ENCODE measurements at places on chromosomes 7 and 10.
A peak's percentile ranks its signal among the peaks of the same experiment; 100 is the strongest.

GRCh38 chr10:52967806-52968795, 195.5 kb upstream of the MBL2 start:
- DNase-seq, result no peak

DNA sequence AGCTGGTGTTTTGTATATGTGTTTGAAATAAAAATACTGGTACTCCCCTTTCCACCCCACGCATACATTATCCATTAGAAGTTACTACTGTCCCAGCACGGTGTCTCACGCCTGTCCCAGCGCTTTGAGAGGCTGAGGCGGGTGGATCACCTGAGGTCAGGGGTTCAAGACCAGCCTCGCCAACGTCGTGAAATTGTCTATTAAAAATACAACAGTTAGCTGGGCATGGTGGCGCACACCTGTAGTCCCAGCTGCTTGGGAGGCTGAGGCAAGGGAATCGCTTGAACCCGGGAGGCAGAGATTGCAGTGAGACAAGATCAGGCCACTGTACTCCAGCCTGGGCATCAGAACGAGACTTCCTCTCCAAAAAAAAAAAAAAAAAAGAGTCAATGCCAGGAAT, 2.7 kb downstream of the HBP1 start:
- no peak for DNase-seq

- peak; percentile 91 for DNase-seq
These were observed 122.2 kb downstream of the PDE1C start for GRCh38 chr7:31948029-31948428.

DNA sequence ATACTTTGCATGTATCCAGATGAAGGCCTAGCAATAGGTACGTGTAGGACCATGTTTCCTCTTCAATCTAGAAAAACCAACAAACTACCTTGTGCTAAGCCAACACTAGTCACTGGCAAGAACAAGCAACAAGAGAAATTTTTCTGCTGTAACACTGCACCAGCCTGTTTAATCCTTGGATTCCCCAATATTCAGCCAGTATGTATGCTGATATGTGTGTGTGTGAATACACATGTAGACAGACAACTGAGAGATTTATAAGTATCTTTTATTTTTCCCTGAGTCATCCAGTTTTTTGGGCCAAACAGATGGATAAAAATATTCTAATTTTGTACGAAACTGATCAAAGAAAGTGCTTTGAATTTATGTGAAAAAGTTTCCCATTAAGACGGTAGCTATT, 26.2 kb downstream of the GLI3 start:
- DNase-seq, result no peak

- DNase-seq, result no peak
These were observed 265.4 kb upstream of the NFE2L3 start for GRCh38 chr7:25886387-25887240.

DNA sequence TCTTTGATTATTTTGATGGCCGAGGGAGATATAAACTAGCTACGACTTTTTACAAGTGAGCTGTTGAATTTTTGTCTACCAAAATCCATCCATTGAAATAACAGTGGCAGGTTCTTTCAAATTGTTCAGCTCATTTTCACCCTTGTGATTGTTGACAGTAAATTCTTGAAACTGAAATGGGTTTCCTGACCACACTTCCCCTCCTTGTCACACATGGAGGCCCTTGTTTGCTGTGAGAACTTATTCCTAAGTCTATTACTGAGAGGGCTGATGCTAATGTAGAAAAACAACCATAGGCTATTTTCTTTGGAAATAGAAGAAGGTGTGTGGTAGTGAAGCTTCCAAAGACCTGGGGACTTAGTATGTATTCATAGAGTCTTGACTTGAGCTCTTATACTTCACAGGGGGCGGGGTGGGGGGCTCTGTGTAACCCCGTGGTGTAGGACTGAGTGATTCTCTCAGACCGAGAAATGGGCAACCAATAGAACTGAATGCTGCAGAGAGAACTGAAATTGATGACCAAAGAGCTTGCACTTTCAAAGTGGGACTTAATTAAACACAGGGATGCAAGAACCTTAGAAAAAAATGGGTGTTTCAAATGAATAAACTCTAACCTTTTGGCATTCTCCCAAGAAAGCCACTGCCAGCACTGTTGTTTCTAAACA, 718.9 kb downstream of the CCSER2 start:
- DNase-seq, result no peak

GRCh38 chr10:18224626-18225445, 84.6 kb downstream of the CACNB2 start:
- no peak for DNase-seq

DNA sequence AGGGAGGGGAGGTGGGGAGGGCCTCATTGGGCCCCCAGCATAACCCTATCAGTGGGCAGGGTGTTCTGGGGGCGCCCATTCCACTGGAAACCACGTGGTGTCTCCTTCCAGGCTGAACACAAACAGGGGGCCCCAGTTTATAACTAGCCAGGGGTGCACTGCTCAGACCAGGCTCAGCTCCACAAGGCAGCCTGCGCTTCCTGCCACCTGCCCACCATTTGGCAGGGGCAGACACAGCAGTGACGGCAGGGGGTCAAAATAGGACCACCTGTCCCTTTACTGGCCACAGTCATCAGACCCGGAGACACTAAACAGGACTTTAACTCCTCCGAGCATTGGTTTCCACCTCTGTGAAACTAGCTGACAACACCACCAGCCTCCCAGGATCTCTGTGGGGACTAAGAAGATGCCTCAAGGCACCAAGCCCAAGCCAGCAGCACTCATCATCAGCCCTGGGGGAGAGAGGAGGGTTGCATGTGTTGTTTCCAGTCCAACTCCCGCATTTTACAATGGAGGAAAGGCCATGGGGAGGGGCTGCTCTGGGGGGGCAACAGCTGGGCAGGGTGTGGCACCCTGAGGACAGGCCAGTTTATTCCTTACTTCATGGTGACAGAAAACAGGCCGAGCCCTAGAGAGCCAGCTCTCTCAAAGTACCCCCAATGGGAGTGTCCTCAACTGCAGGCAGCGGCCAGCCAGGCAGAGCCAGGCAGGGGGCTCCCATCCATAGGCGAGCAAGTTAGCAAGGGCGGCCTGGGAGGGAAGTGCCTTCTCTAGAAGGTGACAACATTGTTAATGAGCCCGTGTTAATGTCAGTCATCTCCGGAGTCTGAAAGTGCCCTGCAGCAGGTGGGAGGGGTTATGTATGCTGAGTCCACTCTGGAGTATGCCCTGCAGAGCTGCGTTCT, 127.6 kb downstream of the TNS3 start:
- no peak for DNase-seq

GRCh38 chr7:19145434-19146115, 354 bp upstream of the FERD3L start:
- no peak for DNase-seq

DNA sequence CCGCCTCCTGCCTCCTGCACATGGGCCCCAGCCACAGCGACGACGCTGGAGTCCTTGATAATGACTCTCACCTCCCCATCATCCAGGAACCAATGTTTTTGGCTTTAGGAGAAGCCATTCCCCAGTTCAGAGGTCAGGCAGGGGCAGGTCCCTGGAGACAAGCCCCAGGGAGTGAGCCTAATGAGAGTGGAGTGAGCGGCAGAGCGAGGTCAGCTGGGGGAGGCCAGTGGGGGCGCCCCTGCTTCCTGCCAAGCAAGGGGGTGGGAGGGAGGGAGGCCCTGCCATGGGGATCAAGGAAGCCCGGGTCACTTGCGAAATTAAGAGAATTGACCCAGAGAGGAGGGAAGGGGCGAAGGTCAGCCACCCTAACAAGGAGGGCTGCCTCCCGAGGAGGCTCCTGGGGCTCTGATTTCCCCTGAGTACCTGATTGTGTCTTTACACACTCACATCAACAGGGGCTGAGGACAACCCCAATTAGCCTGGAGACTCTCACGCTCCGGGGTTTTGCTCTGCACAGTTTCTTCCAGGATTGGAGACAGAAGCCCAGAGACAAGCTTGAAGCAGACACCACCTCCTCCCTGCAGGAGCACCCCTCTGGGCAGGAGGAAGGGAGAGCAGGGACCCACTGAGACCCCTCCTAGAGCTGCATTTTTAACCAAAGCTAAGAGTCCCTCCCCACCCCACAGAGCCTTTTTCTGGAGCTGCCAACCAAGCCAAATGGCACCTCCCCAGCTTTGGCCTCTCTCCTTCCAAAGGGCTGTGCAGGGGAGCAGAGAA, 112.1 kb downstream of the COL13A1 start:
- no peak for DNase-seq

DNA sequence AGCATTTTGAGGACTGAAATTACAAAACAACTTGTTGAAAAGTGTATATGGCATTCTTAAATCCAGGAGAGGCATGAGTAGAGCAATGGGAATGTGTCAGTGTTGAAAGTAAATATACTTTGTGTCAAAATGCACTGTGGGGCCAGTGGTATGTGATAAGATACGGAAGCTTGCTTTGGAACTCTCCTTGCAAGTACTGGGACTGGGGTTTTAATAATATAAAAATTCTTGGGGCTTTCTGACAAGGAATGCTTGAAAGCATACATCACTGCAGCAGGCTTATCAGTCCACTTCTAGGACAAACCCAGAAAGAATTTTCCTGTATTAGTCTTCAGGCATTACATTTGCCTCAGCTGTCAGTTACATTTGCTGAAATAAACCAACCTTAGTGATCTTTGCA, 472.8 kb upstream of the FZD8 start:
- no peak for DNase-seq

- DNase-seq, result no peak
These were observed 322.4 kb upstream of the GHITM start for GRCh38 chr10:83816942-83817341.

DNA sequence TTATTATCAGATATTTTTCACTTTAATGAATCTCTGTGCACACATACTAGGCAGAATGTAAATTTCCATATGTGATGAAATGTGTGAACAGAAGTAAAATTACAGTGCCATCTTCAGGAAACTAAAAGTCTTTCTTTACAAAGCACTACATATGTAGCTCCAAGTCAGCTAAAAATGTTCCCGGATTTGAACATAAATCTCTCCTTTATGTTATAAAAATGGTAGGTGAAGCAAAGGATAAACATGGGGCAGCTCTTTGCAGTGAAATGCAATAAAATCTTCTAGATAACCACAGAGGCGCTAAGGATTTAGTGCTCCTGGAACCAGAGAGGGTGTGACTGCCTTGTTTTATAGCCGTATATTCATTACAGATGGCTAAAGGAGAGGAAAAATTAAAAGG, 104.9 kb upstream of the C7orf33 start:
- no peak for DNase-seq

- DNase-seq, result no peak
These were observed 23.1 kb downstream of the MDFIC start for GRCh38 chr7:114944745-114945625.

GRCh38 chr7:119197172-119197876, 972.8 kb downstream of the ANKRD7 start:
- DNase-seq, result no peak

- DNase-seq, result no peak
These were observed 18.5 kb downstream of the FGL2 start for GRCh38 chr7:77181015-77181595.

- no peak for DNase-seq
These were observed 20.7 kb upstream of the CACUL1 start for GRCh38 chr10:118775478-118775877.

- DNase-seq, result no peak
These were observed 22.8 kb downstream of the CDK14 start for GRCh38 chr7:90618876-90619275.

DNA sequence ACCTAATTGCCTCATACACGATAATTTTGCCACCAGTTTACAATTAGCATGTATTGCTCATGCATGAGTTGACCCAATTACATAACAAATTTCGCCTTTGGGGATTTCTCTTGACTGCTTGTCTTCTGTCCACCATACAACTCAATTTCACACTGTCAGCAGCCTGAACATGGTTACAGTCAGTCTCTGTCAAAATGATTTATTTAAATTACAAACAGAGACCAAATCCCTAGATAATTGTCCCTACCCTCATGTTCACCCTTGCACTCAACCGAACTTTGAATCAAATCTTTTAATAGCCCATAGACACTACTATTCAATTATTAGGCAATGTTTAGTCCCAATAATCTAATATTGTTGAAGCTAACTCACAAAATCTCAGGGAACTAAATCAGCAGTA, 59.7 kb upstream of the NEBL start:
- DNase-seq, result no peak

DNA sequence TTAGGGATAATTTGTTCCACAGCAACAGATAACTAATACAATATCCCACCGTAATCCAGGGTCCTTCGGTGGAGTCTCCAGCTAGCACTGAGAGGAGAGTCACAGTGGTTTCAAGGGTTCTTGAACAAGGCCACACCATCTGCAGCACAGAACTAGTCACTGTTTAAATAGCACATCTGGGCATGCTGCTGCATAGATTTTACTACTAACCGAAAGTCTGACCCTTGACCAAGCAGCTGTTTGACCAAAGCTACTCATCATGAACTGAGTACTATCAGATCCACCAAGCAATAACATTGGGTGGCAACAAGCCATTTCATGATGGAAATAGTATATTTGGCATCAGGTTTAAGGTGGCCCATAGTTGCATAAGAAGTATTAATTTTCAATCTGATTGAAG, 53.2 kb downstream of the ANKMY2 start:
- no peak for DNase-seq

DNA sequence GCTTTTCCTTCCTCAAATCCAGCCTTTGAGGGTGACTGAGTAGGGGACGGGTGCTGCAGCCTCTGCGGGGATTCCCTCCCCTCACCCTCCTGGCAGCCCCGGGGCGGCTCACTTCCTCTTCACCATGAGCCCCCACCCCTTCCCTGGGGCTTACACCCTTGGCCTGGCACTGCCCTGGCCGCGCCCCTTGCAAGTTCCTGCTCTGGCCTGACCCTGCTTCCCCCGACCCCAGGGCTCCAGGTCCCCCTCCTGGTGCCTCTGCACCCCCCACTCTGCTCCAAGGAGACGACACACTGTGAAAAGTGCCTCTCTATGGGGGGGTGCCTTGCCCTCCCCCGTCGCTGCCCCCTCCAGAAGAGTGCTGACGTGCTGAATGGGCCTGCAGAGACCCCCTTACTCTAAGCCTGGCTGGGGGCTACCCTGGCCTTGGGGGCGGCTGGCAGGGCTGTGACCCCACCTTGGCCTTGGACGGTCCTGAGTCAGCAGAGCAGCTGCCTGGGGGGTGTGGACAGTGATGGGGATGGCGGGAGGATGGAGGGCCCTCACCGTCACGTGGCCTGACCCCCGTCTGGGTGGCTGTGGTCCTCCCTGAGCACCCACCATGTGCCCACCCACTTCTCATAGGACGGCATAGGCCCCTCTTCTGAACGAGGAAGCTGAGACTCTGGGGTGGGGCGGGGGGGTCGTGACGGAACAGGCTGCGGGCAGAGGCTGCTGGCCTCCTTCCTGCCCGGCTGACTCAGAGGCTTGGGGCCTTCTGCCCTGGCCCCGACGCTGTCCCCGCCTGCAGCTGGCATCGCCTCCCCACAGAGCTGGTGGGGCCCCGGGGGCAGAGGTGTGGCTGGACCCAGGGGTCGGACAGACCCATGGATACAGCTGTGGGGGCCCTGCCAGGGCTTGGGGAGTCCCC, 9.8 kb downstream of the LFNG start:
- DNase-seq, result no peak

GRCh38 chr10:115045499-115045898, 47.7 kb upstream of the ATRNL1 start:
- no peak for DNase-seq

DNA sequence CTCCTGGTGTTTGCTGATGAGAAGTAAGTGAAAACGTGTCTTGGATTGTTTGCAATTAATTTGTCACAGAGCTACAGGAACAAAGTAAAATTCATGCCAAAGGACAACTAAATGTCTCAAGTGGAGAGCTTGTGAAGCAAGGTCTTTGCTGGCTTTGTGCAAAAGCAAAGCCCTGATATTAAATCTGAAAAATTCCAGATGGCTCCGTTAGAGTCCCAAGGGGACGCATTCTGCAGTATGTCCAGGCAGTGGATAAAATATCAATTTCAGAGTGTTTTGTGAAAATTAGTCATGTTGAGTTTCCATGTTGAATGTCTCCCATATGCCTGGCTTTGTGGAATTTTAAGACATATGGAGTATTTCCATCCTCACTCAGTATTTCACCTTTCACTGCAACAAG, 102.5 kb upstream of the PTN start:
- DNase-seq, result no peak

Measured in epithelial cell of prostate (primary cell).